SJSA1 (cell line): ENCODE measurements at places on chromosomes 7 and 10. TPM values are rescaled to one million over a fixed set of nuclear protein-coding genes. Genes with fewer than 3 reads are reported as not detected.

Gene ADK
- total RNA-seq, result 39.5 and 63.0 TPM in 2 replicates

Gene TEX47
- not detected in 2 replicates for total RNA-seq

Gene ZNF425
- 0.41 and 2.5 TPM in 2 replicates for total RNA-seq

Gene VPS41
- 36.0 and 96.4 TPM in 2 replicates for total RNA-seq

Gene SLC25A13
- 48.2 and 78.1 TPM in 2 replicates for total RNA-seq

DNA sequence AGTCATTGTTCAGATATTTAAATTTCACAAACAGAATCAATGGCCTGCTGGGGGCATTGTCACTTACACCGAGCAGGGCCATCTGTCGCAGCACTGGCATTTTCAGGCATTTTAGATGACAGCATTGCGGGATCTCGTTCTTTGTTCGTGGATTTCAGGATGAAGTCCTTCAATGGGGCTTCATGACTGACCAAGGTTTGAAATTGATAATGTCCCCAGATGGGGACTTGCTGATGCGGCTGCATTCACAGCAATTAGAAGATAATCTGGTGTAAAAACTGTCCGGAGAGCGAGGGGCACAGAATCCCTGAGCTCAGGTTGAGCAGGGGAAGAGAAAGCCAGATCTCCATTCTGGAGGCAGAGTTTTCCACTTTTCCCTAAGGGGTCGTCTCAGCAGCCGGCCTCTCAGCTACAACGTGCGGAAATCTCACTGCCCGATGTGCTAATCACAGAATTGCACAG lies 1.9 kb upstream of the C7orf33 start:
- DNase-seq, result no peak
- no peaks in the 10 kb centered on the region for H3K4me1 ChIP-seq
- H3K27ac ChIP-seq, result no peak overlapping the region

- no peak overlapping the region for H3K27ac ChIP-seq
- H3K36me3 ChIP-seq, result no peaks in the 10 kb centered on the region
- H3K27me3 ChIP-seq, result no peaks in the 10 kb centered on the region
- H3K4me1 ChIP-seq, result no peaks in the 10 kb centered on the region
Measured at GRCh38 chr7:112105584-112106530, 100.3 kb downstream of the DOCK4 start.

DNA sequence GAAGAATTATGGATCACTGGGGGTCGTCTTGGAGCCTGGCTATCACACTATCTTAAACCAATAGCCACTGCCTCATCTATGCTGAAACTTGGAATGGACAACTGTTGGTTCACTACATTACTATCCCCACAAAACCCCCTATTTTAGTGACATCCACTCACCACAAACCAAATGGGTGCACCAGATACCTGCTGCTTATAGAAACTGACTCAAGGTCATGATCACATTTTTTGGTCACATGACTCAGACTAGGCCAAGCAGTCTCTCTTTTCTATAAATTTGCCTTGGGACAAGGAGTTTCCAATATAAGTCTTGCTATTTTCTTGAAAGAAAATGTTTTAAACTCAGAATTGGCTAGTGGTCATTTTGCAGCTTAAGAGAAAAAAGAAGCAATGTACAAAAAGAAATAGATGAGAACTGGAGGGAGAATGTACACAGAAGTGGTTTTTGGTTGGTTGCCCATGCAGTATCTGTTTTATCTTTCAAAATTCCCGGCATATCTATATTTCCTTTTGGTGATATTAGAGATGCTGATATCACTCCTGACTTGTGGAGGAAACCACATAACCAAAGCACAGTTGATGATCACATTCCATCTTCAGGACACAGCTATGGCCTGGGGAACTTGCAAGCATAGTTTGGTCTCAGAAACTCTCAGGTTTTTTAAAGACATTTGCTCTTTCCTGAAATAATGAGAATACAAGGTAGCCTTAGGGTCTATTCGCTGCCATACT lies 85.2 kb upstream of the CACNA2D1 start:
- no peak overlapping the region for H3K27ac ChIP-seq
- H3K27me3 ChIP-seq, result no peaks in the 10 kb centered on the region
- DNase-seq, result no peak
- H3K36me3 ChIP-seq, result no peaks in the 10 kb centered on the region

DNA sequence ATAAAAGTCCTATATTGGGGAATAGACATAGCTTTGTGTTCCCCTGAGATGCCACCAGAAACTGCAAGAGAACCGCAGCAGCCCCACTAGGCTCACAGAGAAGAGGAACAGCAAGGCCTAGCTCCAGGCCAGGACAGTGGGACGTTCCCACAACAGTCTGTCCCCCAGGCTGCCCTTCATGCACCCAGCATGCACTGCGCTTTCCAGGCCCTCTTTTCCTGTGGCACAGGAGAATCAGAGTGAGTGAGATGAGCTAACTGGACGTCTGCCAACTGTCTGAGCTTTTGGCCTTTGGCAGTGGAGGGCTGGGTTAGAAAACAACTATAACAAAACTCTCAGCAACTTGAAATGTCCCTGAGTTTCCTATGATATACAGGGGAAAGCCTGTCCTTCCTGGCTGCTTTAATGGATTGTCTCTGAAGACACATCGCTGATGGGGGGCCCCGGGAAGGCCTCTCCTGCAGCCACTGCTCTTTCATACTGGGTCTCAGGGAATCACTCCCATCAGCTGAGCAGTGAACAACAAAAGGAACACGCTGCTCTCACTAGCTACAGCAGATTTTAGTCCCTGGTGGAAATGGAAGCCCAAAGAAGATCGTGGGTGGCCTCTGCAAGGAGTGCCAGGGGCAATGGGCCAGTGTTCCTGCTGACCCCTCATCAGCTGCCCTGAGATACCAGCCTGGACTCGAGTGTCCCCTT lies 53.5 kb downstream of the PODXL start:
- peak; percentile 31 for DNase-seq
- H3K4me1 ChIP-seq, result peaks cover 26% of the 10 kb centered on the region
- no peak overlapping the region for H3K4me3 ChIP-seq
- no peak overlapping the region for H3K27ac ChIP-seq
- no peaks in the 10 kb centered on the region for H3K27me3 ChIP-seq
- H3K36me3 ChIP-seq, result peaks cover 33% of the 10 kb centered on the region

GRCh38 chr7:94364816-94365215 lies 29.9 kb upstream of the COL1A2 start:
- H3K36me3 ChIP-seq, result no peaks in the 10 kb centered on the region
- no peak overlapping the region for H3K4me3 ChIP-seq
- H3K4me1 ChIP-seq, result peaks cover 21% of the 10 kb centered on the region
- H3K27ac ChIP-seq, result no peak overlapping the region

DNA sequence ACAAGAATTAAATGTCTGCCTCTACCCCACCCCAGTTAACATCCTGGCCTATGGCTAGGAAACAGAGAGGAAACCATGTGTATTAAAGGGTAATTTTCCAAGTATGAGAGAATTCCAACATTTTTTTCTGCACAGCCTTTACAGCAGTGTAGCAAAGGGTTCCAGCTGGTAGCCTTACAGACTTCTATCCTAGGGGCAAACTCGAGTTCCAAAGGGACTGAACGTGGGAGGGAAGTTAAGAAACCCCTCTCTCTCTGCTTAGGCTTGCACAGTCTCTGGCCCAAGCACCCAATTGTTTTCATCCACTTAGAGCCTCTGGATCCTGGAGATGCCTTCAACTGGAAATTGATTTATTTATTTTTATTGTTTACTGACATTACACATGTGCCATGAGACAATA lies 60.3 kb downstream of the SLC16A12 start:
- H3K36me3 ChIP-seq, result no peaks in the 10 kb centered on the region
- H3K27ac ChIP-seq, result no peak overlapping the region
- DNase-seq, result no peak
- H3K4me1 ChIP-seq, result peaks cover 43% of the 10 kb centered on the region
- H3K4me3 ChIP-seq, result no peak overlapping the region
- no peaks in the 10 kb centered on the region for H3K27me3 ChIP-seq

- no peaks in the 10 kb centered on the region for H3K27me3 ChIP-seq
- no peak overlapping the region for H3K4me3 ChIP-seq
- no peaks in the 10 kb centered on the region for H3K36me3 ChIP-seq
- no peak overlapping the region for H3K27ac ChIP-seq
- no peaks in the 10 kb centered on the region for H3K4me1 ChIP-seq
Measured at GRCh38 chr7:122487131-122487530, 182.6 kb upstream of the FEZF1 start.

DNA sequence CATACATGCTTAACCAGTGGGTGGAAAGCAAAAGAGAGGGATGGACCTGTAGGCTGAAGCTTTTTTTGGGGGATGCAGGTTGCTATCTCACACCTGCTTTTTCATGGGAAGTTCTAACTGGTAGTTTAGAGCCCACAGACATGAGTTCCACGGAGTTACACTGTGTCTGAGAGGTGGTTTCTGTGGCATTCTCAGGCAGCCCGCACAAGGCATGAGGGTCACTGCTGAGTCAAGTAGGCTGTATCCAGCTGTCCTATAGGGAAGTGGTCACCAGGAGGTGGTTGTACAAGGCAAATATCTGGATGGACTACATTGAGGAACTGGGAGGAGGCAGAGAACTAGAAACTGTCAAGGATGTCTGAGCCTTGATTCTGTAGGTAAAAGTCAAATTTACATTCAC lies 351.0 kb upstream of the POM121L12 start:
- no peaks in the 10 kb centered on the region for H3K36me3 ChIP-seq
- no peak for DNase-seq
- H3K4me3 ChIP-seq, result no peak overlapping the region
- H3K27ac ChIP-seq, result no peak overlapping the region
- no peaks in the 10 kb centered on the region for H3K4me1 ChIP-seq
- no peaks in the 10 kb centered on the region for H3K27me3 ChIP-seq

DNA sequence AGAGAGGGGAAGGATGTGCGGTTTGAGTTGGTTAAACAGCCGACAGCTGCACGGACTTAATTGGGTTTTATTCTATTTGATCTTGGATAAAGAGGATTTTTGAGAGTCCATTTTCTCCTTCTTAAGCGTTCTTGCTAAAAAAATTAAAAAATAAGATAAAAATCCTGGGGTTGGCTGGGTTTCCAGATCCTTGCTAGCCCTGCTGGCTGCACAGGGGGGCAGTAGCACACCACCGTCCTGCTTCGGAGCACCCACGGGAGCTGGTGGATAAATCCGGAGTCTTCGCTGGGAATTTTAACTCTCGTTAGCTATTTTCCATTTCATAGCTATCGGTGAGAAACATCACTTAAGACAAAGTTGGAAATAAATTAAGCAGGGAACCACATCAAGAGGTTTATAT lies 792.0 kb downstream of the TYW1 start:
- no peak overlapping the region for H3K4me3 ChIP-seq
- no peak for DNase-seq
- no peaks in the 10 kb centered on the region for H3K27me3 ChIP-seq
- H3K4me1 ChIP-seq, result no peaks in the 10 kb centered on the region
- H3K36me3 ChIP-seq, result no peaks in the 10 kb centered on the region

DNA sequence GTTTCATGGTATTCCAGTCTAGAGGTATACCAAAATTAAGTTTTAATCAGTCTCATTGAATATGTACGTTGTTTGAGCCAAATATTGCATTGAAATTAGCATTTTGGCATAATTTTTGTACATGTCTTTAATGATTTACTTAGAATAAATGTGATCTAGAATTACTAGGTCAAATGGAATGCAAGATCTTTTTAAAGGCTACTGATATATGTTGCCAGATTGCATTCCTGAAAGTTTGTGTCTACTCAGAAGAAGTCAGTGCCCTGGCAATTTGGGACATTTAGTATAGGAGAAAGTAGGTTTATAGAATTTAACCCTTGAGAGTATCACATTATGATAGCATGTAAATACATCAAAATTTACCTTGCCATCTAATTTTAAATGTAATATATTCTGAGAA lies 32.4 kb downstream of the KMT2E start:
- no peak overlapping the region; the same call in 1 of the 2 replicates for H3K27ac ChIP-seq
- peaks cover 12% of the 10 kb centered on the region for H3K4me1 ChIP-seq
- no peak overlapping the region for H3K4me3 ChIP-seq
- peaks cover 79% of the 10 kb centered on the region for H3K36me3 ChIP-seq
- no peak for DNase-seq
- H3K27me3 ChIP-seq, result no peaks in the 10 kb centered on the region

GRCh38 chr10:4506095-4506494 lies 319.9 kb upstream of the AKR1E2 start:
- H3K4me1 ChIP-seq, result no peaks in the 10 kb centered on the region
- no peak for DNase-seq
- H3K4me3 ChIP-seq, result no peak overlapping the region
- H3K36me3 ChIP-seq, result no peaks in the 10 kb centered on the region
- H3K27ac ChIP-seq, result no peak overlapping the region

DNA sequence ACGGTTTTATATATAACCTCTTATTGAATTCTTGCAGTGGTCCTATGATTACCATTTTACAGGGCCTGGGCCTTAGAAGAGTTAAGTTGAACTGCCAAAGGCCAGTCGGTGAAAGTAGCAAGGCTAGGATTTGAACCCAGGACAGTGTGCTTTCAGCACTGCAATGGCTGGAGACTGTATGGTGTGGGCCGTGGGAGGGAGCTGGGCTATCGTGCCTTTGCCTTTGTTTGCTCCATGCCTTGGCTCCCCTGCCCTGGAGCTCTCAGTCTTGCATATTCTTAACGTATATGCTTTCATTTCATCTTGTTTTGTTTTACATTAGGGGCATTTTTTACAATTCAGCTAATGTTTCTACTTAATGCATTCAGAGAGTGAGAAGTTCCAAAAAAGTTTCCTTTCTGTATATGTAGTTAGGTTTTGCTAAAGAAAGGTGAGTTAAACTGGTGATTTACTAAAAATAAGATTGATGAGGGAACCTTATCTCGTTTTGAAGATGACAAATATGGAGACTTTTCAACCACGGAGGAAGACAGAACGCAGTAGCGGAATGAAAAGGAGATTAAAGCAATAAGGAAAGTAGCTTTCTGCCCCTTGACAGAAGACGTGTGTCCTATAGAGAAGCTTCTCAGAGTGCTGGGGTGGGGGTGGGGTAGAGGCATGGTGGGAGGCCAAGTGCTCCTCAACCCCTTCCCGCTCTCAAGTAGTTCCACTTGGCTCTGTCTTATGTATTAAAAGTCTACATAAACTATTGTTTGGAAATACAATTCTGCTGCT lies 82.5 kb downstream of the RTKN2 start:
- DNase-seq, result no peak
- H3K27me3 ChIP-seq, result no peaks in the 10 kb centered on the region
- no peak overlapping the region for H3K4me3 ChIP-seq
- H3K4me1 ChIP-seq, result no peaks in the 10 kb centered on the region

DNA sequence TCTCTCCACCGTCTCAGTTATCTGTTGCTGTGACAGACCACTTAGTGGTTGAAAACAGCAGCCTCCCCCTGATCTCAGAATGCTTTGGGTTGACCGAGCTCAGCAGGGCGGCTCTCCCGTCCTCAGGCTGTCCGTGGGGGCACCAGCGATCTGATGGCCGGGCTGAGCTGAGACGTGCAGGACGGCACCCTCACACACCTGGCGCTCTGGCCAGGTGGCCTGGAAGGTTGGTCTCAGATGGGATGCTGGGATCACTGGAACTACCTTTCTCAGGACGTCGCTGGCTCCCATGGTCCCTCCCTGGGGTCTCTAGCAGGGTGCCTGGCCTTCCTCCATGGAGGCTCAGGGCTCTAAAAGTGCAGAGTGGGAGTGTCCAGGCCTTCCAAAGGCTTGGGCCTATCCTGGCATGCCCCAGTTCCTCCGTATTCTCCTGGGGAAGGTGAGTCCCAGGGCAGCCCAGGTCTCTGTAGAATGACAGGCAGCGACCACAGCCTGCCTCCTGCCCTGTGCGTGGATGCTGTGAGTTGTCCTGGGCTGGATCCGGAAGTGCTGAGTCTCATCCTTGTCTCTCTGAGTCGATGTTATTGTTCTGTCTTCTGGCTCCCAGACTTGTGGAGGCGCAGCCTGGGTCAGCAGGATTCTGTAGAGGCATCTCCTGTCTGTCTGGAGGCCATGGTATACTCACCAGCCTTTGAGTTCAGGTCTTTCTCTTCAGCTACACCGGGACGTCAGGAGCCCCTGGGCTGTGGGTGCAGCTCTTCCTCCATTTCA lies 12.2 kb upstream of the PWWP2B start:
- 0 out of 2 replicates have a peak, but pooled peaks cover 3% of the 10 kb centered on the region for H3K27me3 ChIP-seq
- H3K4me1 ChIP-seq, result no peaks in the 10 kb centered on the region
- no peak overlapping the region for H3K4me3 ChIP-seq
- DNase-seq, result no peak
- H3K36me3 ChIP-seq, result no peaks in the 10 kb centered on the region
